Epithelial cell of proximal tubule (primary cell): ENCODE measurements at places on chromosomes 13 and 19. TPM values are rescaled to one million over a fixed set of nuclear protein-coding genes. Genes with fewer than 3 reads are reported as not detected.

DNA sequence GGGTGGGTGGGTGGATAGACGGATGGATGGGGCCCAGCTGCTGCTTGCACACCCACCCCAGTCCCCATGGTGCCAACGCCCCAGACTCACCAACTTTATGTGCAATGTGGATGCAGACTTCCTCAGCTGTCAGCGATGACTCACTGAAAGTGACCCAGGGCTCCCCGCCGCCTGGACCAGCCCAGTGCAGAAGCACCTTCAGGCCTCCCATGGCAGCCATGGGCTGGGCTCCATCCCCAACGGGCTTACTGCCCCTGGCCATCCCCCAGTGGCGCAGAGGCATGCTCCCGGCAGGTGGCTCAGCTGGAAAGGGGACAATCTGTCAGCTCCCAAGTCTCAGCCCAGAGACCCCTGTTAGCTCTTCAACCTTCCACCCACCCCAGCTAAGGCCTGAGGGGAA, 2.2 kb downstream of the TYK2 start:
- DNase-seq = no peak

- DNase-seq = no peak
These were observed 680.9 kb upstream of the SGCG start for GRCh38 chr13:22499919-22500318.

DNA sequence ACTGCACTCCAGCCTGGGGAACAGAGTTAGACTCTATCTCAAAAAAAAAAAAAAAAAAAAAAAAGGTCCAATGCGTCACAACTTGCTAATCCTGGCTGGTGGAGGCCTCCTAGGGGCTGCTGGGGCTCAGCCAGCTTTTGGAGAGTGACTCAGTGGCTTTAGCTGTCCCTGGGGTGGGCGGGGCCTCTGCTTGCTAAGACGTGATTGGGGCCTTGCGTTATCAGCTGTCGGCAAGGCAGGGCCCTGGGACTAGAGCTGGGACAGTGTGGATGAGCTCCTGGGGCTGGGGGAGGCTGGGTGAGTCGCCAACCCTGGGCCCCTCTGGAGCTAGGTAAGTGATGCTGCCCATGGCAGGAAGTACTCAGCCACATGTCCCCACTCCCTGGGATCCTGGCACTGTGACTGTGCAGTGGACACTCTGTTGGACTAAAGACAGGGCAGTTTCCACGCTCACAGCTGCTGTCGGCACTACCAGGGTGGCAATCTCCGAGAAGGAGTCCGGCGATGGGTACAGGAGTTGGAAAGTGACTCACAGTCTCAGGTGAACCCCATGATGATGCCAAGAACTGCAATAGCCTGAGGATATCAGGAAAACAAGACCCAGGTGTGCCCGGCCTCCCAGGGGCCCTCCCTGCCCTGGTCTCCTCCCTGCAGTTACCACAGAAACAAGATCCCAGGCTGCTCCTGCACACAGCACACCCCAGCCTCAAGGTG, 32.2 kb downstream of the F2RL3 start:
- DNase-seq = no peak

- DNase-seq = no peak
These were observed 22.5 kb downstream of the DHRS12 start for GRCh38 chr13:51781246-51782022.

- DNase-seq = no peak
These were observed 62.4 kb upstream of the SERP2 start for GRCh38 chr13:44311011-44311780.

DNA sequence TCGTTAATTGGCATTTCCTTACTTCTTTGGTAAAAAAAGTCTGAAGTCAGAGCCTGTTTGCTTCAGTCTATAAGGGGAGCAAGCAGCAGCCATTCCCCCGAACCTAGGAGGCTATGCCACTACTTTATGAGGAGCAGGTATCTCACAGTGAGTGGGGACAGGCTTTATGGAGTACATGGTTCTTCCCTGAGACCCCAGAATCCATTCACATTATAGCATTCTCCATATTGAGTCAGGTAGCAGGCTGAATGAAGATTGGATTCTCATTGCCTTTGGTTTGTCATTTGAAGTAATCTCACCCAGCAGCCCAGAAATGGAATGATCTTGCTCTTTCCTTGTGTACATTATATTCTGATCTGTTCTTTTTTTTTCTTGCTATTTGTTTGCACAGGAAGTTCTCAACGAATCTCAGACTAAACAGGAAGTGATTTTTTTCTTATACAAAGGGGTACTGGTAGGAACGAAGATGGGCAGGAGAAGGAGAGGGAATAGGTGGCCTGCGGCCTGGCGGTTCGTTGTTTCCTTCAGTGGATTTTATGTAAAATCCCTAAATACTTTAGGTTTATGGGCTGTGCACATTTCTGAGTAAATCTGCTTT, 74.4 kb downstream of the ARHGAP35 start:
- DNase-seq = no peak

- DNase-seq = no peak
These were observed 2.1 kb downstream of the ZNF91 start for GRCh38 chr19:23393121-23393520.

DNA sequence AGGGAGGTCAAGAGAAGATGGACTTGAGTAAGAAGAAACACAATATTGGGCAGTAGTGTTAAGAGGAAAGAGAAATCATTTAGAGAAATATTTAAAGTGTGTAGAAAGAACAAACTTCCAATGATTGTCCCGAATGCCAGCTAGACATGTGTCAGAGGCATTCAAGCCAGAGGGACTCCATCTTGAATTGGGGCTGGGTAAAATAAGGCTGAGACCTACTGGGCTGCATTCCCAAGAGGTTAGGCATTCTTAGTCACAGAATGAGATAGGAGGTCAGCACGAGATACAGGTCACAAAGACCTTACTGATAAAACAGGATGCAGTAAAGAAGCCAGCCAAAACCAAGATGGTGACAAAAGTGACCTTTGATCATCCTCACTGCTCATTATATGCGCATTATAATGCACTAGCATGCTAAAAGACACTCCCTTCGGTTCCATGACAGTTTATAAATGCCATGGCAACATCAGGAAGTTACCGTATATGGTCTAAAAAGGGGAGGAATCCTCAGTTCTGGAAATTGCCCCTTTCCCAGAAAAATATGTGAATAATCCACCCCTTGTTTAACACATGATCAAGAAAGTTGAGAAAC, 127.0 kb upstream of the IPO5 start:
- DNase-seq = no peak

ZSCAN4 gene
- total RNA-seq = not detected in 2 replicates

PRRG2 gene
- 0.87 and 1.0 TPM in 2 replicates for total RNA-seq

MUC16 gene
- total RNA-seq = under 0.01 and 0.14 TPM in 2 replicates

SHANK1 gene
- 0.29 TPM in 1 of 2 replicates, not detected in the other for total RNA-seq

C19orf73 gene
- 2.7 and 10.3 TPM in 2 replicates for total RNA-seq

CYP4F11 gene
- total RNA-seq = not detected in 2 replicates

CEP89 gene
- total RNA-seq = 16.9 and 23.7 TPM in 2 replicates

CCL25 gene
- not detected in 2 replicates for total RNA-seq
